ENCODE measurements at places on chromosomes 2 and 18.
A peak's percentile ranks its signal among the peaks of the same experiment; 100 is the strongest.

DNA sequence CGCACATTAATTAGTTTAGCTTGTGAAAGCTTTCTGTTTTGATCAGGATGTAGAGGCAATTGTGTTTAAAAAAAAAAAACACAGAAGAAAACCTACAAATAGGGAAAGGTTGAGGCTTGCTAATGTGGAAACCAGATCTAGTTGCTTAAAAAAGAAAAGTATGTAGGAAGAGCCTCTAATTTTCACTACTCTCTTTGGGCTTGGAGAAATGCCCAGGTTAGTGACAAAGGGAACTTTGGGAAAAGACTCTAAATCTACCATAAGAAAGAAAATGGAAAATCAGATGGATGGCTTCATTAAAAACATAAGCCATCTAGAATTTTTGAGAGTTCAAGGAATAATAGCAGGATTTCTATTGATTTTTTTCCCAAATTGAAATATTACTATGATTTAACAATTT lies 47.3 kb upstream of the SLC38A11 start:
- no peak for DNase-seq

- no peak for DNase-seq
Observed at GRCh38 chr18:9435041-9435440, 40.3 kb upstream of the RALBP1 start.

- no peak for DNase-seq
Observed at GRCh38 chr2:9802576-9802993, 40.7 kb upstream of the TAF1B start.

DNA sequence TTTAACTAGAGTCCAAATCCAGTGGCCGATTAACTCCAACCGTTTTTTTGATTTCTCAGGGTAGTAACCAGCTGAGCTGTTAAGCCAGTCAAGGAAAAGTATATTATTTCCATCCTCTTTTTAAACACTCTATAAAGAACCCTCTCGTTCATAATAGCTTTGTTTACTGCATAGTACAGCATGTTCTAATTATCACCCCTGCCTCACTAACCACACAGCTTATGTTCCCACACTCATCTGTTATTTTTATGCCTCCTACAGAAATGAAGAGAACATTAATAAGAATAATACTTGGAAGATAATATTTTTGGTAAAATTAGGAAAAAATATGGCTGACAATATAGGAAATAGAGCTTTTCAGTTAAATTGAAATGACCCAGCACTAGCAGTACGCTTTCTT lies 2132.8 kb upstream of the CELF4 start:
- no peak for DNase-seq

- DNase-seq, result peak; percentile 30
Observed at GRCh38 chr18:48698707-48699106, 159.9 kb downstream of the CTIF start.

DNA sequence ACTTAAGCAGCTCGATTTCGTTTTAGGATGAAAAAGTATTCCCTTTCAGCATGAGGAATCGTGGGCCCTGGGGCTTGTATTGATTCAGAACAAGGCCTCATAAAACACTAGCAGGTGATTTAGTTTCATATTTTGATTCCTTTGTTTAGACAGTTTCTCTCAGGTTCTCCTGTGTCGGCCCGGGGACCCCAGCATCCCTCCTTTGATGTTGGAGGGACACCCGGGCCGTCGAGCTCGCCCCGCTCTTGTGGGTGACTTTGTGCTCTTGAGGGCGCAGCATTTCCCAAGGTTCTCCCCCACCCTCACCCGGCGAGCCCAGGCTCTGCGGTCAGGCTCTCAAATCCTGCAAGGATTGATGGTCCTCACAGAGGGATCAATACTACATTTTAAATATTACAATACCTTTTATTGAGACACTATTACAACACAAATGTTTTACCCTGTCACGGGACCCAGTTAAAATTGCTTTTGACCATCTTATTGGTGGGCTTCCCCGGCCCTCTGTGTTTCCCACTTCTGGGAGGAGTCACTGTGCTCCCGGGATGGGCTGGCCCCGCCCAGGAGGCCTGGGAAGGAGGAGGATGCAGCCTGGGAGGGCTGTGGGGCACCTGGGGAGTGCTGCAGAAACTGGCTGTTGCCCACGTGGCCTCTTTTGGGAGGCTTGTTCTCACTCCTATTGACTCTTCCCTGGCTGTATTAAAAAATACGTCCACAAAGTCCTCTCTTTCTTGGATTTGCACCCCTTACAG lies 222.6 kb downstream of the INSIG2 start:
- no peak for DNase-seq

DNA sequence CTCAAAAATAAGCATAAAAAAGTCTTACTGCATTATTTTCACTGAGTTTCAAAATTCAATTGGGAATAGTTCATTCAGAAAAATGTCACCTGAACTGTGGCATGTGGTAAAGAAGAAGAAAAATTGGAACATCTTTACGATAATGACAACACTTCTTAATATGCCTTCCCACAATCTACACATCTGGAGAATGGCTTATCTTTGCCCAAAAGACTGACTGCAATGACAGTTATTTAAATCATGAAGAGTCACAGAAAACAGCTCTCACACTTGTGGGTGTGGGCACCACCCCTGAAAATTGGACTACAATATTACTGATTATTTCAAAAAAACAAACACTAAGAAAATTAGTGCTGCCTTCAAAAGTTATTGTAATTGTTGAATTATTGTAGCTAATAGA lies 152.3 kb downstream of the USP34 start:
- DNase-seq, result no peak

GRCh38 chr2:201257381-201257955 lies 2.9 kb upstream of the CASP8 start:
- peak; percentile 98 for DNase-seq

GRCh38 chr18:63131106-63131958 lies 188.2 kb downstream of the BCL2 start:
- peak; percentile 46 for DNase-seq

GRCh38 chr2:113277474-113278072 lies 1.1 kb downstream of the PAX8 start:
- no peak for DNase-seq
